KG1 (cell line): ENCODE measurements at places on chromosomes 3 and 15.

DNA sequence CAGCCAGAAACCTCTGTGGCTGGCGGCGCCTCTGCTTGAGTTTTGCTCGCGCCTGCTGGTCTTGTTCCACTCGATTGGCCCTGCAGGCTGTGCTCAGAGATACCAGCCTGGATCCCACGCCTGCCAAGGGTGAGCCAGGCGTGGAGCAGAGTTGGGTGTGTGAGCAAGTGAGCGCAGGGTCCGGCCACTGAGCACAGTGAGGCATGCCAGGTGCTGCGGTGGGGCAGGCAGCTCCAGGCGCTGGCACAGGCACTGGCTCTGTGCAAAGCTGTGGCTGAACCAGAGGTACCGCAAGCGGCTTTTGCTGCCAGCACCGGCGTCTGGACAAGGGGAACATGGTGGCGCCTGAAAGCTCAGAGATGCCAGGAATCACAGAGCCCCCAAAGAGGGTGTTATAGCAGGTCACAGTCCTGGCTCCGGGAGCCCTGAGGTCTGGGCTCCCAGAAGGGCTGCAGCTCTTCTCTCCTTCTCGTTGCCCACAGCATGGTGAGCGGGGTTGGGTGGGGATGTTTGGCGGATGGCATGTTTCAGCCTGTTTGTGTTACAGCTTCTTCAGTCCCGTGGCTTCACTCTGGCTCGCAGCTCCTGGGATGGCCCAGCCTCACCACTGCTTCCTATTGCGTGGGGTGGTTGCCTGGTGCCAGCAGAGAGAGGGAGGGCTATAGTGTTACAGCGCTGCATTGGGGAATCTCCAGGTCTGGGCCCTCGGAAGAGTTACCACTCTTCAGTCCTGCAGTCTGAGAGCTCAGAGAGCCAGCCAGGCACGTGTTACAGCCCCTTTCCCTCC, 73.9 kb downstream of the NR1D2 start:
- DNase-seq = no peak

GRCh38 chr3:191379446-191379845, 49.1 kb upstream of the UTS2B start:
- DNase-seq = no peak

GRCh38 chr3:124759666-124760401, 29.6 kb downstream of the UMPS start:
- no peak for DNase-seq

GRCh38 chr3:176870451-176870850, 326.8 kb downstream of the TBL1XR1 start:
- DNase-seq = no peak

- no peak for DNase-seq
These were observed 48.0 kb downstream of the SSUH2 start for GRCh38 chr3:8596321-8597218.

GRCh38 chr15:87710406-87710805, 546.1 kb downstream of the NTRK3 start:
- no peak for DNase-seq

- no peak for DNase-seq
These were observed 661.2 kb upstream of the NR2F2 start for GRCh38 chr15:95669146-95669922.

- peak; percentile 20 for DNase-seq
These were observed 1.1 kb upstream of the EPHA6 start for GRCh38 chr3:96813134-96813819.

DNA sequence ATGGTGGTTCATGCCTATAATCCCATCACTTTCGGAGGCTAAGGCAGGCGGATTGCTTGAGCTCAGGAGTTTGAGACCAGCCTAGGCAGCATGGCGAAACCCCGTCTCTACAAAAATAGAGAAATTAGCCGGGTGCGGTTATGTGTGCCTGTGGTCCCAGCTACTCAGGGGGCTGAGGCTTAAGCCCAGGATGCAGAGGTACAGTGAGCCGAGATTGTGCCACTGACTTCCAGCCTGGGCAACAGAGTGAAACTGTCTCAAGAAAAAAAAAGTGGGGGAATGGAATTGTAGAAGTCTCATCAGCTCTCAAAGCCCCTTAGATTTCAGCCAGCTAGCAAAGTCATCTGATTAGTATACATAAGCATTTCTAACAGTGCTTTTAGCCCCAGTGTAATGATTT, 33.2 kb downstream of the TIPARP start:
- DNase-seq = no peak

DNA sequence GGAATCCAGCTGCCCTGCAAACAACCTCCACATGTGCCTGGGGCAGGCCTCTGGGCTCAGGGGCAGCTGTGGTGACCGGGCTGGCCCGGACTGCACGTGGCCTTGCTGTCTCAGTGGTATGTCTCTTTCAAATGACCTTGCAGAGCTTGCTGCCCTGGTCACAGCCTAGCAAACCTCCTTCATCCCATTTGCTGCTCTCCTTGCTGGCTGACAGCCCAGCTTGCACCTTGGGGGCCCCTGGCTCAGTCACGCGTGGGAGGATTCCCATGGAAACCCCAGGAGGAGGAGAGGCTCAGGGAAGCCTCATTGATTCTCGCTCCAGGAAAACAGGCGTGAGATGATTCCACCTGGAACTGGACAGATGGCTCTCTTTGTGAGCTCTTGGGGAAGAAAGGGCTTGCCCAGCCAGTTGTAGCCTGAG, 5.6 kb downstream of the SPSB4 start:
- DNase-seq = no peak

DNA sequence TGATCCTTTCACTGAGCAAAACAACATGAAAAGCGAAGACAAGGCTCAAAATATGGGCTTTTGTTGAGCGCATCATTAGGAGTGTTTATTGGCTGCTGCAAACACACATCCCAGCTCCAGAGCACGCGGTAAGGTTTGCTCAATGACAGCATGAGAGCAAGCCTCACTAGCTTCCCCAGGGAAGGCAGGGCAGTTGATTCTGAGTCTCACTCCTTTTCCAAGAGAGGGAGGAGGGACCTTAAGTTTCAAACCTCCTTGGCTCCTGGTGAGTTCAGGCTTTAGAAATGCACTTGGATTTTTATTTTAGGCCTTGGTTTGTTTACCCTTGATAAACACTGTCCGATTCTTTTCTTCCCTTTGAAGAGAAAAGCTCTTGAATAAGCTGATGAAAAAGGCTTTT, 69.1 kb upstream of the CACNA2D3 start:
- no peak for DNase-seq

DNA sequence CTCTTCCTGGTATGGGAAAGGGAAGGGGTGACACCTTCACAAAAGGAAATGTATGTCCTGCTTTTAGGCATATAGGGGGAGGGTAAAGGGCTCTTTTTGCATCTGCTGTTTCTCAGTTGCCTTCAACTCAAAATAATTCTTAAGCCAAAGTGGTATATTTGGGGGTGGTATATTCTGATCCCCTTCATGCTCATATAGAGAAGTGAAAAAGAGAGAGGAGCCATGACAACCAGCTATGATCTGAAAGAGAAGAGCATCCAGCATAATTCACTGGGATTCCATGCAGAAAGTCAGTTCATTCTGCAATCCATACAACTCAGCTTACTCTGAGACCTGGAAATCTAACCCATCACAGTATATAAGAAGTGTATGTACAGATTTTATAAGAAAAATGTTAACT, 22.3 kb downstream of the DENND6A start:
- no peak for DNase-seq

DNA sequence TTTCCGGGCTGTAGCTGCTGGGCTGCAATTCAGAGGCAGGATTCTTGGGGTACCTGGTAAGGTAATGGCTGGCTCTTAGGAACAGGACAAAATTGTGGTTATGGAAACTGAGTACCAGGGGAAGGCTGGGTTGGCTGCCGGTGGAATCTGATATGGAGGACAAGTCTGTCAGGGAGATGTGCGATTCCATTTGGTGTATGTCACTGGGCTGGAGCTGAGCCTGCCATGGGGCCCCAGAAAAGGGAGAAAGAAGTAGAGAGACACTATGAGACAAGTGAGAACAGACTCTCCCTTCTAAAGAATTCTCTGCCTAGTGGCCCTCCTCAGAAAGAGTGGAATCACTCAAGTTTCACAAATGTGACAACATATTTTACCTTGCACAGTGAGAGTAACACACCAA, 368.2 kb upstream of the ROPN1 start:
- no peak for DNase-seq
